ENCODE measurements at places on chromosomes 4 and X. TPM values are rescaled to one million over a fixed set of nuclear protein-coding genes. Genes with fewer than 3 reads are reported as not detected.

- DNase-seq = no peak
These were observed 290.2 kb downstream of the CAMK2D start for GRCh38 chr4:113471146-113471860.

DNA sequence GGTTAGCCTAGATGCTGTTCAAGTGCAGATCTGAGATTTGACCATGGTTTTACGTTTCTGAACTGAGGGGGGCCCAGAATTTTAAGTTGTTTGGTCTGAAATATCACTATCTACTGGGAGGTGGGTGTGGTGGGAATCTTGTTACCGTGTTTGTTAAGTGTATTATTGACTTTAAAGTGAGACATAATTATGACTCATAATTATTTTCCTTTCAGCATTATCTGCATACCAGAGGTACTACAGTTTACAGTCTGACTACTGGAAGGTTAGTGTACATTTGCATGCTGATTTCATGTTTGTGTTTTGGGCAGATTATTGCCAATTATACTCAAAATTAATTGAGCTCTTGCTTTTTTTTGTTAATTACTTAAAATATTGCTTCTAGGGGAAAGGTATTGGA is 101.5 kb downstream of the KDM6A start:
- DNase-seq = no peak

DNA sequence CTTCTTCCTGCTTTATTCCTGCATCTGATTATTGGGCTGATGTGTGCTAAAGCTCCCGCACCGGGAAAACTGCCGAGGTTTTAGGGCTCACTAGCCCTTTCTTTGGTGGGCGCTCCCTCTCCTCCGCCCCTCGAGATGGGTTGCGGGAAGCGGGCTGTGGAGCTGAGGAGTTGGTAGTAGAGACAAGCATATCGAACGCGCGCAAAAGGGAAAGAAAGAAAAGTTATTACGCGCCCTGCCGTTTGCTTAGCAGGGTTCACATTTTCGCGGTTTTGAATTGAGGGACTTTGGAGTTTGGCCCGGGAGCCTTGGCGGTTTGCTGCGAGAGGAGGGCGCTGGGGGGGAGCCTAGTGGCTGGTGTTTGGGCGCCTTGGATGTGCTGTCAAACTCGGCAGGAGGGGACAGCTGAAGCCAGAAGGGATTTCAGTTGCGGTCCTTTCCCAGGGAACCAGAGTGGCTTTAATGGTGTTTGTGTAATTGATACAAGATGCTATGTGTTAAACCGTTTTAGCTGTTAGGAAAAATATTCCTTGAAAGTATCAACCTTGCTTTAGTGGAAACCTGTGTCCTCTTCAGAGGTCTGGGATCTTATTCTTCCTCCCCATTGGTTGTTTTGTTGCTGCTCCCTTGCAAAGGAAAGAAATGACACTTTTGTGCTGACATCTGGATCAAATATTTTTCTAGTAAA is 1.1 kb downstream of the GAB1 start:
- DNase-seq = peak; percentile 19

UBL4A gene
- total RNA-seq = 16.8 TPM

DNA sequence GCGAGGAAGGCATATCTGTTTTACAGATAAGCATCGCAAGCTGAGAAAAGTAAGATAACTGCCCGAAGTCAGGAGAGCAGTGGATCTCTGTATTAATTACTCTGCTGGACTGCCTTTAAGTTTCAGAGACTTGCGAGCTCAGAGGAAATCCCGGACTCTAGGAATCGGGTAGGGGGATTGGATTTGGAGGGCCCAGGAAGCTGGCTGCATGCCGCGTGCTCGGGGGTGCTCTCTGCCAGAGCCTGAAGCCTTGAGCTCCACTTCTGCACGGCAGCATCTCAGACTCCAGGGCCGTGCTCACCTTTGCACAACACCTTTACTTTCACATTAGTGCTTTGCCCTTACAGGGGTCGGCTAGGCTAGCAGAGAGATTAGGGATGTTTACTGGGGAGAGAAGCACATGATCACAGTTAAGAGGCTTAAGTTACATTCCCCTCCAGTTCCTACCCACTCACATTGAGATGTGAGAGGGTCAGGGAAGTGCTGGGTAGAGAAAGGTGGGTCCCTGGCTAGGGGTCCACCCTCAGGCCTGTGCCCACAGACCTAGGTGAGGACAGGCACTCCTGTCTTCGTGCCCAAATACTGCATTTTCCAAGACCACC is 57.0 kb downstream of the TRIML1 start:
- no peak for DNase-seq

GRCh38 chrX:30751497-30751896 is 98.3 kb downstream of the GK start:
- DNase-seq = no peak
